ENCODE measurements at places on chromosomes 13 and 19.

DNA sequence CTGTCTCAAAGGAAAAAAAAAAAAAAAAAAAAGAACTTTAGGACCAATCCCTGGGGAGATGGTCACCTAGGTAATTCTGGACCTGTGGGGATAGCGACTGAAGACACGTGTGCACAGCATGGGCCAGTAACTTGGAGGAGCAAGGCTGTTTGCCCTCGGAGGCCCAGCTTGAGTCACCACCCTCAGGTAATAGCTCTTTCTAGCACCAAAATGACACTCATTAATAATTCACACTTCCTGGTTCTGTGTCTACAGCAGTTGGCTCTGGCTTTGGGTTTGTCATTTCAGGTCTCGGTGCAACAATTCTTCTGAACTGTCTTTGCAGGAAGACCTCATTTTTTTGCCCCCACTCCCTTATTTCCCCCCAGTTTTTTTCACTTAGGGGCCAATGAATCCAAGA is 3.9 kb upstream of the ATP11A start:
- DNase-seq: no peak

DNA sequence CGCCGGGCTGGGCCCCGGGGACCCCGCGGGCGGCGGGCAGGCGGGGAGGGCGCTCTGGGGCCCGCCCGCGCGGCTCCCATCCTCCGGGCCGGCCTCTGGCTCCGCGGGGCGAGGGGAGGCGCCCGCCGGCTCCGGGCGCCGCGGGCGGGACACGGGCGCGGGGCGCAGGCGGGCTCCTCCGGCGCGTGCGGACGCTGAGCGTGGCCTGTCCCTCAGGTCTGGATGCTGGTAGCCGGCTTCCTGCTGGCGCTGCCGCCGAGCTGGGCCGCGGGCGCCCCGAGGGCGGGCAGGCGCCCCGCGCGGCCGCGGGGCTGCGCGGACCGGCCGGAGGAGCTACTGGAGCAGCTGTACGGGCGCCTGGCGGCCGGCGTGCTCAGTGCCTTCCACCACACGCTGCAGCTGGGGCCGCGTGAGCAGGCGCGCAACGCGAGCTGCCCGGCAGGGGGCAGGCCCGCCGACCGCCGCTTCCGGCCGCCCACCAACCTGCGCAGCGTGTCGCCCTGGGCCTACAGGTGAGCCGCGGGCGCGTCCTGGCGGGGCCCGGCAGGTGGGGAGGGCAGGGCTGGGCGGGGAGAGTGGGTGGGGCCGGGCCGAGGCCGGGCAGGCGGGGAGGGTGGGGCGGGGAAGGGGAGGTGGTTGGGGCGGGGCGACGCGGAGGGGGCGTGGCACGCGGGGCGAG is 420 bp downstream of the IL17D start:
- peak; percentile 53 for DNase-seq

DNA sequence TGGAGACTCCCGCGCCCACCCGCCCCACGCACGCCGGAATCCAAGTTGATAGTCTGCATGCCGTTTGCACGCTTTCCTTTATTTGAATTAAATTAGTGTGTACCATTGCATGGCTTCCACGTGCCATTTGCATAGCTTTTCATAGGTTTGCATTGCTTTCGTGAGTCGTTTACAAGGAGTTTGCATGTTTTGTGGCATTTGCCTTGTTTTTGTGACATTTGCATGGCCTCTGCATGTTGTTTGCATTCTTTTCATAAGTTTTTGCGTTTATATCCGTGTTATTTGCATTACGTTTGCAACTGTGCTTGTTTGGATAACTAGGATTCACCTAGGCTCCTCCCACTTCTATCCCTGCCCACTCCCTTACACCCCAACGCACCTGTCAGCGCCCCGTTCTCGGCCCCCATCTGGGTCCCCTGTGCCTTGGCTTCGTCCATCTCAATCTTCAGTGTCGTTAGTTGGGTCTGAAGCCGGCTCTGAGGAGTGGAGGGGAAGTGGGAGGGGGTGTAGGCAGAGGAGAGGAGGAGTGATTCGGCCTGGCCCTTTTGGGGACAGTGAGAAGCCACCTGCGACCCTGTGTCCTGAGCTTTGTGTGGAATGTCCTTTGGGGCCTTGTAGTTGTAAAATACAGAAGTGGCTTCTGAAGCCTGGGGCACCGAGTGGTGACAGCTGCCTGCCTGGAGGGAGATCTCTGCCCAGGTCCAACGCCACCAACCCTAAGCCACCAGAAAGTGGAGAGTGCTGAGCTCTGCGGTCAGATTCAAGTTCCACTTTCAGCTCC is 2.4 kb downstream of the CCDC194 start:
- DNase-seq: no peak

GRCh38 chr13:35014606-35015213 is 72.6 kb downstream of the NBEA start:
- no peak for DNase-seq

DNA sequence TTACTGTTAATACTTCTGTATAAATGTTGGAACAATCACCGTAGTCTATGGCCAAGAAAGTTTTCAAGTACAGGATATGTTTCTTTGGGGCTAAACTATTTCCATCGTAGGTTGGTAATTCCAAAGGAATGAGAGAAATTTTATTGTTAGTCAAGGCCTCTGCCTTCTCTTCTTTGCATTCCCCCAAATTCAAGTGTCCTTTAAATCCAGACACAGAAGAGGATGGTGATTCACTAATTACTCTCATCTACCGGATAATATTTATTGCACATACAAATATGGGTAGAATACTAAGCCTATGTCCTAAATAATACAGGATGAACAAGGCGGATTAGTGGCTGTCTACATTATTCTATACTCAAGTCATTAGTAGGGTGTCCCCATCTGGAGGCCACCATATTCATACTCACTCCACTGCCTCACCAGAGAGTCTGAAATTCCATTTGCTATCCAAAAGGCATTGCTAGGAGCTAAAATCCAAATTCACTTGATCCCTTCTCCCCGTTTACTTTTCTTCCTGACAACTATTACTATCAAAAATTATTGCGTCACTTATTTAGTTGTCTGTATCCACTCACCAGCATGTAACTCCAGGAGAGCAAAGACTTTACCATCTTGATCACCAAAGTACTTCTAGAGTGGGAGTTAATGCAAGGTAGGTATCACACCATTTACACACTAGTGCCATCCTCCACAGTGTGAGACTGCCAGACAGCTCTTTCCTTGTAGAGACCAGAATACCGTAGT is 82.4 kb upstream of the SGCG start:
- no peak for DNase-seq

DNA sequence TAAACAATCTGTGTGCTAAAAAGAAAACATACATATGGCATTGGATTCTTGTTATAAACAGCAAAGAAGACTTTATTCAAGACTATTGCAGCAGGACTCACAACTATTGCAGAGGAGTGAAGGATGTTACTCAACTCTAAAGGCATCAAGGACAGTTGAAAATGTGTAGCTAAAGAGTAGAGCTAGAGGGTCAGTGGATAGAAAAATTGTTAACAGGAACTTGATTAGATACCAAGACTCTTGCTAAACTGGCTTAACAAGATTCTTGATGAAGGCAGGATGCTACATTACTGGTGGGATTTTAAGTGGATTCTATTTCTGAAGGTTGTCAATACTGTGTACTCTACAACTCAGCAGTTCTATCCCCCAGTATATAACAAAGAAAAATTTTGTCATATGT is 1183.3 kb downstream of the SLITRK1 start:
- DNase-seq: no peak

DNA sequence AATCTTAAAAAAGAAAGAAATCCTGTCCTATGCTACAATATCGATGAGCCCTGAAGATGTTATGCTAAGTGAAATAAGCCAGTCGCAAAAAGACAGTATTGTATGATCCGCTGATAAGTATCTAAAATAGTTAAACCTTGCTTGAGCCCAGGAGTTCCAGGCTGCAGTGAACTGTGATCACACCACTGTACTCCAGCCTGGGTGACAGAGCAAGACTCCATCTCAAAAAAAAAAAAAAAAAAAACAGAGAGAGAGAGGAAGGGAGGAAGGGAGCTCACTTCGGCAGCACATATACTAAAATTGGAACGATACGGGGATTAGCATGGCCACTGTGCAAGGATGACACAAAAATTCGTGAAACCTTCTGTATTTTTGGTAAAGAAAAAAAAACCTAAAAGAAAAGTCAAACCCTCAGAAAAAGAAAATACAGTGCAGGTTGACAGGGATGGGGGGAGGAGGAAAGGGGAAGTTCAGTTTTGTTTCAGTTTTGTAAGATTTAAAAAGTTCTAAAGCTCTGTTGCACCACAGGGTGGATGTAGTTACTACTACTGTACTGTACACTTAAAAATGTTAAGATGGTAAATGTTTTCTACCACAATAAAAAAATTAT is 8.4 kb downstream of the CLASRP start:
- no peak for DNase-seq

DNA sequence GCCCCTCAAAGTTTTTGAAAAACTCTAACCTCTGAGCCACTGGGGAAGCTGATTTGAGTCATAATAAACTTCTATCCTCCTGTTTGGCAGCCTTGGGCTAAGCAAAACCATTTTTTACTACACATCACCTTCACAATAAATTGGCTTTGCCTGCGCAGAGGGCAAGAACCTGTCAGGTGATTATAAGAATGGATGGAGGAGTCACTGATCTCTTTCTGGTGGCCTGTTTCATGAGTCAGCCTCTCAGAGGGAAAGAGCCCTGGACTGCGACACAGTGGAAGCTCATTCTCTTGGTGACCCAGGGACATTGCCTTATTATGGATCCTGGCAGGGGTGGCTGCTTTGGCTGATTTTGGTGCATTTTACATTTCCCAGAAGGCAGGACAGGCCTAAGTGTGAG is 17.5 kb upstream of the PSG9 start:
- no peak for DNase-seq

DNA sequence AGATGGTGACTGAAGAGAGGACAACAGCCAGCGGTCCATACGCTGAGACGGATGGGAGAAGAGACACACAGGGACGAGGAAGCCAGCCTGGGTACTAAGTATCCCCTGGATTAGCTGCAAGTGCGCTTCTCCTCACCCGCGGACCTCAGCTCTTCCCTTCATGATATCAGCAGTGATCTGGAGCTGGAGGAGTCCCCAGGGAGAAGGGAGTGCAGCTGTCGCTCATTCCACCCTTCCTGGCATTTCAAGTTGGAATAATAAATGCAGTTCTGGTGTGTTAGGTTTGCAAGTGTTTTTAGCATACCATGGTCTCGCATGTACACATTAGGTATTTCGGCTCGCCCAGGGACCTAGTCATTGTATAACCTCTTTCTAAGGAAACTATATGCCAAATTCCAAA is 88.5 kb upstream of the C1QTNF9B start:
- DNase-seq: no peak

GRCh38 chr13:97295283-97296182 is 73.4 kb downstream of the MBNL2 start:
- no peak for DNase-seq

DNA sequence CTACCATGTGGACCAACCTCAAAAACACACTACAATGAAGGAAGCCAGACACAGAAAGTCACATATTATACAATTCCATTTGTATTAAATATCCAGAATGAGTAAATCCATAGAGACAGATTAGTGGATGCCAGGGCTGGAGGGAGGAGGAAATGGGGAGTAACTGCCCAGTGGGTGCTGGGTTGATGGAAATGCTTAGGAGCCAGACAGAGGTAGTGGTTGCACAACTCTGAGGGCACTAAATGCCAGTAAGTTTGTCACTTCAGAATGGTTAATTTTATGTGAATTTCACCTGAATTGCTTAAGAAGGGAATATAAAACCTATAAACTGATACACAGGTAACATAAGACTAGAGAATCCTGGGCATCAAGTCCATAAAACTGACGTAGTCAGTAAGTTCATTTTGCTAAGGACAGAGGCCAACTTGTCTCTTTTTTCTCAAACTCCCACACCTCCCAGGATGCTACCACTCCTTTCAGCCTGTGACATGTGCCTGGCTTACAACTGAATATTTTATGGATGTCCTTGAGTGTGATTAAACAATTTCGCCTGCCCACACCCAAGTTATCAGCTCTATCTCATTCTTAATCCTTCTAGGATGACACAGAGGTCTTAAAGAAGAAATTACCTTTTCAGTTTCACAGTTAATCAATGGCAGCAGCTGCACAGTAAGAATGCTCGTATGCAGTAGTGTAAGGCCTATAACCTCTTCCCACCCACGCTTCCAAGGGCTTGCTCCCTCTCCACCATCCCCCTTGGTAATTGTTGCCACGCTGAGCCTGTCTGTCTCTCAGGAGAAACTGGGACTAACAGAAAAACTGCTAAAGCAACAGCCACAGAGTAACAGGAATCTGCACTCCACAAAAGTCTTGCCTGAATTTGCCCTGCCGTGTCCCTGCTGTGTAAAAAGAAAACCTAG is 5.9 kb upstream of the MLNR start:
- no peak for DNase-seq

- no peak for DNase-seq
Measured at GRCh38 chr13:41678249-41678648, 220.9 kb downstream of the RGCC start.

GRCh38 chr19:3338541-3339181 is 27.7 kb upstream of the NFIC start:
- DNase-seq: peak; percentile 35

DNA sequence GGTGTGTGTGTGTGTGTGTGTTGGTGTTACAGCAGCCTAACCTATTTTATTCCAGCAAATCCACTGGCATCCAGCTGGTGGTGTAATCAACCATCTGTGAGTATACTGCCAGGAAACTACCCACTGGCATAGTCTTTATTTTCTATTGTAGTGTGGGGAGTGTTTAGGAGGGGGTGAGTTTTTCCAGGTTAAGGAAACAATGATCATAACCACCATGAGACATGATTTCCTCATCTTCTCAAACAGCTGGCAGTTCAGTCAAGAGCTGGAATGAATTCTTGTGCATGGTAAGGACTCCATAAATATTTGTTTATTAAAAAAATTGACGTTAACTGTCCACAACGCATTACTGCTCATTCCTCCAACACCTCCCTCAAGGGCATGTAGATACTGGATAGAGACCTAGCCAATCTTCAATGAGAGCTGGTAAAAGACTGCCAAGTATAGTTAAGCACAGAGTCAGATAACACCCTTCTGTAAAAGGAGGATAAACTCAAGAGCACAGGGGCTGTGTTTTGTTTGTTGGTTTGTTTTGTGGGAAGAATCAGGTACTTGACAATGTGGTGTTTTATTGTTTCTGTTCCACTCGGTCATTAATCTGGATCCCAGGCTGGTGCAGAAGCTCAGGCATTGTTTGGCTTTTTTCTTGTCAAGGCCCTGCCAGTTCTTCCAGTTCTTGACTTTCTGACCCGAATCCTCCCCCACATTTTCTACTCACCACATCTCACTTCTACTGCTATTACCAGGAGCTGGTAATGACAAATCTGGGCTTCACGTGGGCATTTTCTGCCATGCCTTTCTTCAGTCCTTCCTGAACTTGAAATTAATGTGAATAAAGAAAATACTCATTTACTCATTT is 31.6 kb upstream of the SLC46A3 start:
- DNase-seq: no peak
